ENCODE measurements at places on chromosomes 6 and 20.

- no peak for DNase-seq
Observed at GRCh38 chr6:19805129-19805481, 32.1 kb upstream of the ID4 start.

DNA sequence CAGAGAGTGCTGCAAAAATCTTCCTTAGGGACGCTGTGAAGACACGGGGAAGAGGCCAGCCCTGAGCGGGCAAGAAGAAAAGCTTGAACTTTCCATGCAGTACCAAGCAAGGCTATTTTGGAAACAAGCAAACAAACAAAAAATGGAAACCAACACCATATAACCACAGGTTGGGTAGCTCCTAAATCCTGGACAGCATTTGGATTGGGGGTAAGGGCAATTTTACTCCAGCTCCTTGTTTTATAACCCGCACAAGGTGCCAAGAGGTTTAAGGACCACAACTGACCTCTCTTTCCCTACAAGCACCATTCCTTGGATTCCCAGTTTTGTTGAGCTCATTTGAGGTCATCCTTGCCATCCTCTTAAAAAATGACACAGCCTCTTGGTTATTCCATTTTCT, 31.4 kb upstream of the SMIM29 start:
- DNase-seq = no peak

DNA sequence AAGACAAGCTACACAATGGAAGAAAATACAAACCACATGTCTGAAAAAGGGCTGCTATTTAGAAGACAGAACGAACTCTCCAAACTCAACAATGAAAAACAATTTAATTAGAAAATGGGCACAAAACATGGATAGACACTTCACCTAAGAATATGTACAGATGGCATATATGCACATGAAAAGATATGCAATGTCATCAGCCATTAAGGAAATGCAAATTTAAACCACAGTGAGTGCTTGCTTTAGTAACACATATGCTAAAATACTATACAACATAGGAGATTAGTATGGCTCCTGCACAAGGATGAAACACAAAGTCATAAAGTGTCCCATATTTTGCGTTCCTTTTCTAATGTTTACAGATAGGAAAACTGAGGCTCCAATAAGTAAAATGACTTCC, 60.4 kb upstream of the FAM83B start:
- DNase-seq = no peak

- no peak for DNase-seq
Observed at GRCh38 chr6:41783106-41783780, 2.7 kb downstream of the PRICKLE4 start.

- no peak for DNase-seq
Observed at GRCh38 chr6:37097335-37097734, 72.6 kb upstream of the PIM1 start.

DNA sequence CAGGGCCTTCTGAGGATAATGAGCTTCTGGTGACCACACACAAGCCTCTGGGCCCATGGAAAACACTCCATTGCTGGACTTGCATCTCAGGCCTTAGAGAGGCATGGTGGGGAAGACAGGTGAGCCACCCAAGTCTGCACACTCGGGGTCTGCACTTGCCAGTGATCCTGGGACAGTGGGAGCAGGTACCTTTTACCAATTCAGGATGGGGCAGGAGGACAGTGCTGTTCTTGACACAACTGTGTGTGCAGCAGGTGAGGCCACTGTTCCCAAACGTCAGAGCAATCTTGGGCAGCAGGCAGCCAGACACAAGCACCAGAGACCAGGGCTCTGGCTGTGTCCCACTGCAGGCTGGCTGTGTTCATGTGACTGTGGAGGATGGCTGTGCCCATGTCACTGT, 221.3 kb downstream of the ERMARD start:
- DNase-seq = no peak

- DNase-seq = no peak
Observed at GRCh38 chr20:52405417-52405816, 213.8 kb upstream of the ZFP64 start.

DNA sequence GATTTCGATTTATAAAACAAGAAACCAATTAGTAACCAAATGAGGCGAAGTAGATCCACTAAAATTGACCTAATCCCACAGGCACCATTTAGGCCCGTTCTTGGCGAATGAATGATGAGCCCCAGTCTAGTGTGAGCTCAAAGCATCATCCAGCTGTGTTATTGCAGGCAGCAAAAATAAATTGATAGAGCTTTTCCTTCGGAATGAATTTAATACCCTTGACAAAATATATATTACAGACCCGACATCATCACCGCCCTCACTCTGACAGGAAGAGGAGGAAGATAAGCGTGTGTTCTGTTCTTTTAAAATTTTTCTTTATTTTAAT, 7.8 kb downstream of the SIM1 start:
- DNase-seq = no peak

DNA sequence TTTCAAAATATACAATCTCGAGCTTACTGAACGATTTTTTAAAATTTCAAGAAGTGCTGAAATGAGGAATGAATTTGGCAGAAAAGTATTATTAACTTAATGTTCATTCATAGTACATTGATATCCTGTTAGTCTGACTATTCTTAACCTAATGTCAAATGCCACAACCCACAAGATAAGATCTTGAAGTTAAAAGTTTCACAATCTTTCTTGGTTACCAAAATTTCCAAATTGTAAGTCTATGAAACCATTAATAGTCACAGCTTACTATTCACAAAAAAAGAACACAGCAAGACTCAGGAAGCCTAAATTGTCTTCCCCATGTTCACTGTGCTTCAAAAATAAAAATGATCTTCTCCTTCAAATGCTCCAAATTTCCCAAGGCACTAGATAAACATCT, 71.3 kb downstream of the HACE1 start:
- no peak for DNase-seq

- no peak for DNase-seq
Observed at GRCh38 chr6:152723398-152723797, 25.7 kb downstream of the MYCT1 start.

DNA sequence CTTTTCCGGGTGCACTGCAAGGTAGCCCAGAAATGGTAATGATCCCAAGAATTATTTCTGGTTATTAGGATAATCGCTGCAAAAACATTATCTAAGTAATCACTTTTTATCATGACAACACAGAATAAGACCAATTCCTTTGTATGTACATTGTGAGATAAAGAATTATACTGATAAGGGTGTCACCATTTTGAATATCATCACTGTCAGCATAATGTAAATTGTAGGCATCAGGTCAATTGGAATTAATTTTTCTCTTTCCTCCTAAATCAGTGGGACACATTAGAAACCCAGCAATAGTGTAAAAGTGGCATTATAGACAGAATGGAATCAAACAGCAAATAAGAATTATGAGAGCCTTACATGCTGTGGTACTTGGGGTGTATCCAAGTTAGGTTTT, 183.1 kb upstream of the SCGN start:
- DNase-seq = no peak

GRCh38 chr6:32244270-32244669, 20.4 kb upstream of the NOTCH4 start:
- no peak for DNase-seq

GRCh38 chr6:76490456-76490855, 418.0 kb upstream of the IMPG1 start:
- DNase-seq = no peak

DNA sequence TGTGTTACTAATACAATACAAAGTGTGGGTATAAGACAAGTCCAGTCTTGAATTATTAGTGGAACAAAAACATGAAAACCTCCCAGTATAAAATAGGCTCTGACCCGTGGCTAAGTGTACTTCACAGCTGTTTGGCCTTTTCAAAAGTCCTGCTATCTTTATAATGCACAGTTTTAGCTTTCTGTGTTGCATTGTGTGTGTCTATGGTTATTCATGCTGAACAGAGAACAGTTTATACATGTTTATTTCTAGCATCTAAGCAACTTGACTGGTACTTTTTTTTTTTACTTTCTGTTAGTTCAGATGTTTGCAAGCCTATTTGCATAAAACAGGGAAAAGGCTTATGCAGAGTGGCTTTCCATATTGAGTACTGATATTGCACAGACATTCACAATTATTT, 119.2 kb upstream of the CCN2 start:
- no peak for DNase-seq

- no peak for DNase-seq
Observed at GRCh38 chr6:139159016-139159415, 24.1 kb downstream of the HECA start.
